ENCODE measurements at places on chromosomes 13 and 19.

- no peak for DNase-seq
Observed at GRCh38 chr13:46587807-46588418, 34.9 kb downstream of the LRCH1 start.

DNA sequence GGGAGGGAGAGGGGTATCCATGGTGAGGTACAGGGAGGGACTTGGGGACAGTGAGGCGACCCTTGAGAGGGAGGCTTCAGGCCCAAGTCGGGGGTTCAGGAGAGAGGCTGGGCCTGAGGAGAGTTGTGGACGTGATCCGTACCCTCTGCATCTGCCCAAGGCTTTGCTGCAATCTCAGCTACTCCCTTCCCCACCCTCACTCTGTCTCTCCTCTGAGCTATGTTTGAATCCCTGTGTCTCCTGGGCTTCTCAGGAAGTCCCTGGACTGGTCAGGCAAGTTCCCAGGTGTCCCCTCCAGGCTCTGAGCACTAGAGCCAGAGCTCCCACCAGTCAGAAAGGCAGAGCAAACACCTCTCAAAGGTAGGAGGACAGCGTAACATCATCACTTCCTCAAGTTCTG is 1.8 kb downstream of the LIN37 start:
- no peak for DNase-seq

- no peak for DNase-seq
Observed at GRCh38 chr19:30208436-30209060, 163.6 kb upstream of the ZNF536 start.

DNA sequence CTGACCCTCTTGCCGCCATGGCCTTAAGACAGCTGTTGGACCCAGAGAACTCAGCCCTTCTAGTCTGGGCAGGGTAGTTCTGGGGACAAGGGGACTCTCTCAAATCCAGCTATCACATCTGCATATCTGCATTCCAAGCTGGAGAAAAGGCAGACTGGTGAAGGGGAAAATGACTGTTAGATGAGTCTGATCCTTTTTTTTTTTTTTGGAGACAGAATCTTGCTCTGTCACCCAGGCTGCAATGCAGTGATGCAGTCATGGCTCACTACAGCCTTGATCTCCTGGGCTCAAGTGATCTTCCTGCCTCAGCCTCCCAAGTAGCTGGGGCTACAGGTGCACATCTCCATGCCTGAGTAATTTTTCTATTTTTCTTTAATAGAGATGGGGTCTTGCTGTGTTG is 114.3 kb downstream of the SIPA1L3 start:
- no peak for DNase-seq

GRCh38 chr19:19338082-19338481 is 17.5 kb downstream of the MAU2 start:
- no peak for DNase-seq

DNA sequence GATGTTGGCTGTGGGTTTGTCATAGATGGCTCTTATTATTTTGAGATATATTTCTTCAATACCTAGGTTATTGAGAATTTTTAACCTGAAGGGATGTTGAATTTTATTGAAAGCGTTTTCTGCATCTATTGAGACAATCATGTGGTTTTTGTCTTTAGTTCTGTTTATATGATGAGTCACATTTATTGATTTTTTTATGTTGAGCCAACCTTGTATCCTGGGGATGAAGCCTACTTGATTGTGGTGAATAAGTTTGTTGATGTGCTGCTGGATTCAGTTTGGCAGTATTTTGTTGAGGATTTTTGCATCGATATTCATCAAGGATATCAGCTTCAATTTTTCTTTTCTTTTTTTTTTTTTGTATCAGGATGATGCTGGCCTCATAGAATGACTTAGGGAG is 29.4 kb downstream of the NBEA start:
- DNase-seq, result no peak

DNA sequence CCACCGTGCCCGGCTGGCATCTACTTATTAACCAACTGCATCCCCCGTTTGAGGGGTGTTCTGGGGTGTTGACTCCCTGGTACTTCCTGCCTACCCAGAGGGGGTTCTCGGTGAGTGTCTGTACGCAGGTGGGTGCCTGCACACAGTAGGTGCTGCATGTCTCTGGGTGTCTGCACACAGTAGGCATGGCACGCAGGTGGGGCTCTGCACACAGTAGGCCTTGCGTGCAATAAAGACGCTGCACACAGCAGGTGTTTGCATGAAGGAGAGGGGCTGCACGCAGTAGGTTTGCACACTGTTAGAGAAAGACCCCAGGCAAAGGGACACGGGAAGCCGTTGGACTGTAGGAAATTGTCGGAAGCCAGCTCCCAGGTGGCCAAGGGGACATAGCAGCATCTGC is 11.2 kb downstream of the GADD45B start:
- no peak for DNase-seq

DNA sequence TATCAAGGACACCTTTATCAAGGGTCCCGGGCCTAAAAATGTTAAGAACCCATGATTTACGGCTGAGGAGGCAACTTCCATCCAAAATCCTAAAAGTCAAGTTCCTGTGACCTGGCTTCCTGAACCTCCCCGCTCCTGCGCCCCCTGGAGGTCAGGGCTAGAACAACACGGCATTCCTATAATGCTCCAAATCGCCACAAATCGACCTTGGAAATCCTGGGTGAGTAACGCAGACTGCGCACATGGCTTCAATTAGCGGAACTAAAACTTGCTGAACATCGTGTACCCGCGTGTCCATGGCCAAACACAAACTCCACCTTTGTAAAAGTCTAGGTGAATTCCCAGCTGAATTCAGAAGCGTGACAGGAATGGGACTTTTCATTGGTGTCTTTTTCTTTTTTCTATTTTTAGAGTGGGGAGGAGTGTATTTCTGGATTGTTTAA is 4.3 kb upstream of the C5AR1 start:
- DNase-seq, result peak; percentile 18

GRCh38 chr13:42334329-42334706 is 62.4 kb downstream of the AKAP11 start:
- DNase-seq, result no peak

GRCh38 chr13:107251341-107251740 is 683.4 kb upstream of the ARGLU1 start:
- no peak for DNase-seq

DNA sequence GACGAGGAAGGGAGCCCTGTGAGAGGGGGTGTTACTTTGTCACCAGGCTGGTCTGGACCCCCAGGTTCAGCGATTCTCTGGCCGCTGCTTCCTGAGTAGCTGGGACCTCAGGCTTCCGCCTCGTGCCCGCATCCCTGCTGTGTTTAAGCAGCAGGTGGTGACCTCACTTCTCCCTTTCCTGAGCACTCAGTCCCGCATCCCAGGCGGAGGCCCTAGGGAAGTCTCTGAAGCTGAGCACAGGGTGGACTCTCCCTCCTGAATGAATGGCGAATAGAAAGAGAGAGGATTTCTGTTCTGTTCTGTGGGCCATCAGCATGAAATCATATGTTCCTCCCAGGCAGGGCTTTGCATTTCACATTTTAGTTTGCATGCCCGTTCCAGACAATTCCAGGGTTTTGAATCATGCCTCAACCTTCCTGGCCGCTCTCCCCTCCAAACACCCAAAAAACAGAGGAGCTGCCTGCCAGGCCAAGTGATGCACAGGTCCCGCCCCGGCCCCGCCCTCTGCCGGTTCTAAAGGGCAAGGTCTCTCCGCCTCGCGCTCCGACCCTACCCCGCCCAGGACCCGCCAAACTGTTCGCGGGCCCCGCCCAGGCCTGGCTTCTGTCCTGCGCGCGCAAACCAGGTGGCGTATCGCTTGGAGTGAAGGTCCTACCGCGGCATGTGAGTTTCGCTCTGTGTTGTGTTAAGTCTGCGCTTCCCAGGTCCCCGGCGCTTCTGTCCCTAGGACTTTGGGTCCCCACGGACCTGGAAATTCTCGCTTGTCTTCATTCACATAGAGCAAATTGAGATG is 35.1 kb upstream of the ZNF808 start:
- no peak for DNase-seq
